Neuronal stem cell (in vitro differentiated cells): ENCODE measurements at places on chromosomes 2 and 18.

DNA sequence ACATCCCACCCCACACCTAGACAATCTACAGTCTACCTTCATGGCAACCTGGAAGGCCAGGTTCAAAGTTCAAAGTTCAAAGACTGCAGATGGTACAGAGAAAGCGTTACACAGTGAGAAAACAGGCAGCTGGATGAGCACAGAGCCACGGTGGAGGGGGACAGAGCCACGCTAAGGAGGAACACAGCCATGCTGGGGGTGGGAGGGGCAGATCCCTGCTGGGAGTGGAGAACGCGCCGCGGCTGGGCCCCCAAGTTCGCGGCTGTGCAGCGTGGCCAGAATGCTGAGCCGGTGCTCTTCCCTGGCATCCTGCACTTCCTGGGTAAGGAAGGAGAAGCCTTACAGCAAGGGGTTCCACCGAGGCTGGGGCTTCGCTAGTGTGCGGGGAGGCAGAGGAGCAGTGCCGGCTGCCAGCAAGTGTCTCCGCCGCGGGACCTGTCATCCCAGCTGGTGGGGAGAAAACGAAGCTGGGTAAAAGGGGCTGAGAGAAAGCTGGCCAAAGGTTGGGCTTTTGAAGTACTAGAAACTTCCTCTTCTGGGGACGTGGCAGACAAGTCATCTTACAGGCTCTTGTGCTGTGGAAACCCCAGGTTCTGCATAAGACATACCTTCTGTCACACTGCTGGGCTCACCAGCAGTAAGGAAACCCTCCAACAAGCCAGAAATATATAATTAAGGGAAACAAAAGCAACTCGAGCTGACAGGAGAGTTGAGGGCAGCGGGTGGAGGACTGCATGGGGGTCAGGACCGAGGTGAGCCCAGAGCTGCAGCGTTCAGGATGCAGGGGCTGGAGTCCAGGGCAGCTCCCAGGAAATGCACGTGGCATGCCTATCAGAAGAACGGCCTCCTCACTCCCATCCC lies 115.5 kb downstream of the HDAC4 start:
- H3K4me1 ChIP-seq: peaks cover 22% of the 10 kb centered on the region
- H3K27ac ChIP-seq: no peak overlapping the region
- DNase-seq: no peak
- no peaks in the 10 kb centered on the region for H3K27me3 ChIP-seq
- no peak overlapping the region for H3K4me3 ChIP-seq
- no peaks in the 10 kb centered on the region for H3K36me3 ChIP-seq

- H3K4me3 ChIP-seq: no peak overlapping the region
- H3K27me3 ChIP-seq: no peaks in the 10 kb centered on the region
- no peak overlapping the region for H3K27ac ChIP-seq
- no peaks in the 10 kb centered on the region for H3K36me3 ChIP-seq
Observed at GRCh38 chr2:164597983-164598382, 23.3 kb downstream of the GRB14 start.

DNA sequence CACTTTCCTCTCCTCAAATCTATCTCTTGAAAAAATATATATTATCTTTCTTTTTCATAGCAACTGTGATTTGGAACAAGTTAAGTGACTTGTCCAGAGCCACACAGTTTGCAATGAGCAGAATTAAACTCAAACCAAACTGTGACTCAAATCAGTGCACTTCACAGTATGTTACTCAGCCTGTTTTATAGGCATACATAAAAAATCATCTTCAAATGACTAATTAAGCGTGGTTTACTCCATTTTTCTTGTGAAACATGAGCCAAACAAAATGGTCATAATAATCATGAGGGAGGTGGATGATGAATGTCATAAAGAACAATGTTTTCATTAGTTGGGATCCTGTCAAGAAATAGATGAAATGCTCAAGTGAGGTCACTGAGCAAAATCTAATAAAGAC lies 6.1 kb upstream of the CCDC178 start:
- H3K4me1 ChIP-seq: no peaks in the 10 kb centered on the region
- DNase-seq: no peak
- H3K27me3 ChIP-seq: peaks cover 3% of the 10 kb centered on the region

DNA sequence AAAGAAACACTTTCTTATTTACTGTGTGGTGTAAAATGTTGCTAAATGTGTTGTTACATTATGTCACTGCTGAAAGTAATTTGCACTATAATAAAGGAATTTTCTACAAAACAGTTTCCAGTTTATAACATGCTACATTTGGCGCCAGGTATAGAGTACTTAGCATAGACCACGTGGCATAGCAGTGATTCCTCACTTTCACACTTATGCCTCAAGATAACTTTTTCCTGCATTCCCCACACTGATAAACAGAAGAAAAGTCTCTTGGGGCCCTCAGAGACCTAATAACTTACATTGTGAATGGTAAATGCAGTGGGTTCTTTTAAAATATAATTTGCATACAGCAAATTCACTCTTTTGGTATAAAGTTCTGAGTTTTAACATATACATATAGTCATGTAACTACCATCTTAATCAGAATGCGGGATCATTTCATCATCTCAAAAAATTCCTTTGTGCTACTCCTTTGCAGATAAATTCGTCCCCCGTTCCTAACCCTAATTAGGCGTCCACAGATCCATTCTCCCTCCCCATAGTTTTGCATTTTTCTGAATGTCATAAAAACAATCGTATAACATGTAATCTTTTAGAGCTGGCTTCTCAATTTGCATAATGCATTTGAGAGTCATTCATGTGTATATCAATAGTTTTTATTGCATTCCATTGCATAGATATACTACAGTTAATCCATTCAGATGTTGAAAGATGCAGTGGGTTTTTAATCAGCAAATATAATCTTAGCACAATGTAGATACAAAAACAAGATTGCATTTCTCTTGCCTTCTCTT lies 7.5 kb downstream of the LGALSL start:
- no peak overlapping the region for H3K27ac ChIP-seq
- H3K4me1 ChIP-seq: no peaks in the 10 kb centered on the region
- DNase-seq: no peak
- H3K4me3 ChIP-seq: no peak overlapping the region
- no peaks in the 10 kb centered on the region for H3K27me3 ChIP-seq
- peaks cover 43% of the 10 kb centered on the region for H3K36me3 ChIP-seq

GRCh38 chr2:191566344-191566743 lies 111.6 kb upstream of the NABP1 start:
- no peaks in the 10 kb centered on the region for H3K36me3 ChIP-seq
- H3K4me1 ChIP-seq: no peaks in the 10 kb centered on the region
- H3K27ac ChIP-seq: no peak overlapping the region
- DNase-seq: peak; percentile 73

GRCh38 chr2:204207866-204208265 lies 271.3 kb downstream of the ICOS start:
- H3K4me1 ChIP-seq: no peaks in the 10 kb centered on the region
- DNase-seq: no peak
- H3K4me3 ChIP-seq: no peak overlapping the region
- H3K36me3 ChIP-seq: no peaks in the 10 kb centered on the region

GRCh38 chr2:144015036-144015435 lies 504.9 kb downstream of the ZEB2 start:
- H3K4me1 ChIP-seq: no peaks in the 10 kb centered on the region
- no peak overlapping the region for H3K4me3 ChIP-seq
- no peaks in the 10 kb centered on the region for H3K27me3 ChIP-seq
- H3K36me3 ChIP-seq: no peaks in the 10 kb centered on the region
- no peak for DNase-seq

DNA sequence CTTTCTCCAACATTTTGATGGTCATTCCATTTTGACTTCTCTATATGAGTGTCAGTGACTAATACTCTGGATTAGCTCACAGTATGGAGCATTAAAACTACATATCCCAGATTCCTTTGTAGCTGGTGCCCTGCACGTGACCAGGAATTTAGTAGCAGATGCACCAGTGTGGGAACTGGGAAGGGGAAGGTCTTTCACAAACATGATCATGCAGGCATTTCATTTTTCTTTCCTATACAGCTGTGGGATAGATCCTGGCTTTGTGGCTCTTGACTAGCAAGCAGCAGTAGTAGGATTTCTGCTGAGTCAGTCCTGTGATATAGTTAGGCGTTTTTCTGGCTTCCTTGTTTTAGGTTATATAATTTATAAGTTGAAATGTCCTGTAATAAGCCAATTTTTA lies 971.0 kb upstream of the CDH2 start:
- DNase-seq: no peak
- peaks cover 2% of the 10 kb centered on the region for H3K4me1 ChIP-seq
- no peak overlapping the region for H3K4me3 ChIP-seq
- H3K27me3 ChIP-seq: no peaks in the 10 kb centered on the region

GRCh38 chr2:84956334-84957297 lies 14.3 kb upstream of the KCMF1 start:
- H3K36me3 ChIP-seq: peaks cover 3% of the 10 kb centered on the region
- no peaks in the 10 kb centered on the region for H3K27me3 ChIP-seq
- no peak overlapping the region for H3K4me3 ChIP-seq

- no peaks in the 10 kb centered on the region for H3K27me3 ChIP-seq
- no peak overlapping the region for H3K4me3 ChIP-seq
- no peaks in the 10 kb centered on the region for H3K4me1 ChIP-seq
- H3K36me3 ChIP-seq: peaks cover 68% of the 10 kb centered on the region
Observed at GRCh38 chr18:45871431-45872084, 46.1 kb downstream of the SIGLEC15 start.

GRCh38 chr2:99865818-99866676 lies 276.3 kb downstream of the AFF3 start:
- H3K4me1 ChIP-seq: peaks cover 3% of the 10 kb centered on the region
- no peaks in the 10 kb centered on the region for H3K36me3 ChIP-seq
- no peak overlapping the region for H3K4me3 ChIP-seq
- H3K27ac ChIP-seq: no peak overlapping the region

GRCh38 chr18:37628470-37629220 lies 63.0 kb upstream of the CELF4 start:
- no peak for DNase-seq
- no peaks in the 10 kb centered on the region for H3K36me3 ChIP-seq
- H3K4me3 ChIP-seq: no peak overlapping the region
- H3K4me1 ChIP-seq: no peaks in the 10 kb centered on the region
- no peaks in the 10 kb centered on the region for H3K27me3 ChIP-seq
- H3K27ac ChIP-seq: no peak overlapping the region

- peaks cover 5% of the 10 kb centered on the region for H3K4me1 ChIP-seq
- no peaks in the 10 kb centered on the region for H3K27me3 ChIP-seq
- H3K27ac ChIP-seq: no peak overlapping the region
- no peaks in the 10 kb centered on the region for H3K36me3 ChIP-seq
- peak; percentile 6 for DNase-seq
- no peak overlapping the region for H3K4me3 ChIP-seq
Observed at GRCh38 chr2:168348076-168348475, 100.7 kb upstream of the STK39 start.

GRCh38 chr2:120785228-120785966 lies 49.7 kb downstream of the GLI2 start:
- no peak overlapping the region for H3K4me3 ChIP-seq
- H3K36me3 ChIP-seq: no peaks in the 10 kb centered on the region
- peaks cover 19% of the 10 kb centered on the region for H3K4me1 ChIP-seq
- no peaks in the 10 kb centered on the region for H3K27me3 ChIP-seq
- DNase-seq: no peak

DNA sequence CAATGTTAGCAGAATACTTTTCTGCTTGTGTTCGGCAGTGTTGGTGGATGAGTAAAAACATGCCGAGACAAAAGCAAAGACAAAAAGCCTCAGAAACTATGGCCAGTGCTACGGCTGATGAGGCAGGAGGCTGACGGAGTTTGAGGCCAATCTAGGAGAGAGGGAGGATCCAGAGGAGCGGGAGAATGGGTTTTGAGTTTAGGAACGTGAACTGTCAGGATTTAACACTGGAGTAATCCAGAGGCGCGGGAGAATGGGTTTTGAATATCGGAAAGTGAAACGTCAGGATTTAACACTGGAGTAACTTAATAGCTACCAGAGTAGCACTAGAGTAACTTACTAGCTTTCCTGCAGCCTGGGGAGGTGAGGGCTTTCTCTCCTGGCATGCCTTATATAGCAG lies 37.4 kb downstream of the LYPD6B start:
- H3K27ac ChIP-seq: no peak overlapping the region
- H3K4me1 ChIP-seq: peaks cover 12% of the 10 kb centered on the region
- H3K36me3 ChIP-seq: no peaks in the 10 kb centered on the region
- peak; percentile 21 for DNase-seq
- H3K27me3 ChIP-seq: no peaks in the 10 kb centered on the region
- H3K4me3 ChIP-seq: no peak overlapping the region

DNA sequence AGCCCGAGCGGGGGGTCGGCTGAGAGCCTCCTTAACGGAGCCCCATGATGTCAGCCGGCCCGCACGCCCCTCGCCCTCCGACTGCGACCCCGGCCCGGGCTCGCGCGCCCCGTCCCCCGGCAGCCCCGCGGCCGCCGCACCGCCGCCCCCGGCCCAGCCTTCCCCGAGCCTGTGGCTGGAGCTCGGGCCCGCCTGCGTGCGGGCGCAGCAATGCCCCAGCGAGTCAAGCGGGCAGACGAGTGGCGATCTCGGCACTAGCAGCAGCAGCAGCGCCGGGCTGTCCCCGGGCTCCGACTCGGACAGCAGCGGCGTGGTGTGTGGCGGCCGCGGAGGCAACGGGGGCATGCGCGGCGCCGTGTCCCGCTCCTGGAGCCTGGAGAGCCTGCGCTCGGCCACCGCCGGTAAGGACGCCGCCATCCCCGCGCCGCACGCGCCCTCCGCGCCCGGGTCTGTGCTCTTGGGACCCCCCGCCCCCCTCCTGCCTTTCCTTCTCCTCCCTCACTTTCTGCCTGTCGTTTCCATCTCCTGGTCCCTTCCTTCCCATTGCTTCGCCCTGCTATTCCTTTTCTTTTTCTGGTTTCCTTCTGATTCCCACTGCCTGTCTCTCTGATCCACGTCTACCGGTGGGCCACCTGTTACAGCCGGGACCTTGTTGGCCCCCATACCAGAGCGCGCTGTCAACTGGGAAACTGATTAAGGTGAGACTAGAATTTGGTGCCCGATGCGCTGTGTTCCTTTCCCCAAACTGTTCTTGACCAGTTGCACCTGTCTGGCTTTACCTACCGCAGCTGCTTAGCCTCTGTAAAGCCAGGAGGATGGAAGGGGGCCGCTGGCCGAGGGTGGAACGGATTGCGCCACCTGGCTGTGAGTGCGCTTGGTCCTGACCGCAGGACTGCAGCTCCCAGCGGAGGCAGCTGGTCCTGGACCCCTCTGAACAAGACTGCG lies 127.4 kb downstream of the ARHGEF4 start:
- H3K4me1 ChIP-seq: peaks cover 21% of the 10 kb centered on the region
- peak; percentile 49 for DNase-seq
- H3K27me3 ChIP-seq: peaks cover 84% of the 10 kb centered on the region
- H3K27ac ChIP-seq: no peak overlapping the region
- peak overlapping the region; percentile 35 for H3K4me3 ChIP-seq
- no peaks in the 10 kb centered on the region for H3K36me3 ChIP-seq
